Kasumi-1 (cell line): ENCODE measurements at places on chromosomes 6 and 20.

DNA sequence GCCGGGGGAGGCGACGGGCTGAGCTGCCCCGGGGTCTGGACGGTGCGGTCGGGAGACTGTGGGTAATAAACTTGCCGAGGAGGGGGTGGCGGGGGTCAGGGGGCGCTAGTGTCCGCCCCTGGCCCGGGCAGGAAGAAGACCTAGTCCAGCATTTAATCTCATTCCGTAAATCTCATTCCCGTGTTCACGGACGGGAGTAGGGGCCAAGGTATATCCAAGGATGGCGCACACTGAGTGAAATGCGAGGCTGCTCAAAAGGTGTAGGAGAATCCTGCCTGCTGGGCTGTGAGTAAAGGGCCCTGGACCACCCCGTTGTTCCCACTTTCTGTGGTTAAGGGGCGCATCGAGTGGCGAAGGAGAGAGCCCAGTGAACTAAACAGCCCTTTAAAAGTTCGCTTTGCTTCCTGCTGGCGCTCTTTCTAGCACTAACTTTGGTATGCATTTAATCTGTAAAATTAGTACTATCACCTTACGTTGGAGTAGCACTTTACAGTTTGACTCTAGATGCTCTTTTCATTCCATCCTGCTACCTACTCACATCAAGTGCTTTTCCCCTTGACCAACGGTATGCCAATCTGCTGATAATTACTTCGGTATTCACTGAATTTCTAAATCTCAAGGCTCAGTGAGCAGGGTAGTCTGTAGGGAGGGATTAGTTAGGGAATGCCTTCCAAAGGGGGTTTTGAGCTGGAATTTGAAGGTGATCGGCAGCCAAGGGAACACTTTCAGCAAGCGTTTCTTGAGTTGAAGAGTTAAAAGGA lies 730 bp downstream of the PARD6B start:
- no peak for DNase-seq

DNA sequence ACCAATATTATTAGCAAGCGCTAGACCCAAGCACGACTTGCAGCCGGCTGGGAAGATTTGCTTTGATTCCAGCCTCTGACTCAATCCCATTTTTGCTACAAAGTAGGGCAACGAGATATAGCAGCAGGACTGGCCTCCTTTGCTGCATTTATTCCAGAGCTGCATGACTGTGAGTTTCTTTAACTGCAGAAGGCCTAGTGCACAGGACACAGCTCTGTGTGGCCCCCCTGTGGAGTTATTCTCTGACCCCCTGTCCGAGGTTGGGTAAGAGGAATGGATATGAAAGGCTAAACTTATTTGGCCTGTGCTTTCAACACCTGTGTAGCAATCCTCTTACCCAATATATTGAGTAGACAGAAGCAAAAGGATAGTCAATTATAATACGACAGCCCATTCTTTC lies 133.3 kb upstream of the SPTLC3 start:
- DNase-seq: no peak

- peak; percentile 39 for DNase-seq
These were observed 41.9 kb downstream of the TRAM2 start for GRCh38 chr6:52534966-52535390.

- DNase-seq: no peak
These were observed 48.1 kb upstream of the CHRNA4 start for GRCh38 chr20:63409066-63409833.

GRCh38 chr6:30071081-30071818 lies 4.3 kb downstream of the PPP1R11 start:
- DNase-seq: no peak

- DNase-seq: no peak
These were observed 6.6 kb upstream of the FBXO9 start for GRCh38 chr6:53058388-53059195.

DNA sequence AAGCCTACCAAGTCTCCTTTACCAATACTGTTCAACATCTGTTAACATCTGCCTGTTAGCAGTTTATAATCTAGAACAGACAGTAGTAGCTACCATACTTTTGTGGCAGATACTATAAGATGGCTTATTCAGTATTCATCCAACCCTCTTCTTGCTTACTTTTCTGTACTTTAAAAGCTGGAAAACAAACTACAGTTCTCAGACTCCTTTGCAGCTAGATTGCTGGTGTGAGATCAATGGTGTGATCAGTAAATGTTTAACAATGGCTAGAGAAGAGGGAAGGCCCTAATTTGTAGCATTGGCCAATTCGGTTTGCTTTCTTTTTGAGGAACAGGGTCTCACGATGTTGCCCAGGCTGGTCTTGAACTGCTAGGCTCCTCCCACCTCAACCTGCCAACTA lies 3.5 kb upstream of the REV3L start:
- DNase-seq: no peak

- DNase-seq: peak; percentile 61
These were observed 26.2 kb downstream of the CCN2 start for GRCh38 chr6:131924881-131925474.
